ENCODE measurements at places on chromosomes 2 and 18.
A peak's percentile ranks its signal among the peaks of the same experiment; 100 is the strongest.

GRCh38 chr2:55992455-55992854 is 68.9 kb upstream of the EFEMP1 start:
- peak; percentile 51 for DNase-seq

- no peak for DNase-seq
Measured at GRCh38 chr2:27799646-27800010, 28.1 kb downstream of the MRPL33 start.

GRCh38 chr18:34911661-34912384 is 129.4 kb upstream of the MAPRE2 start:
- no peak for DNase-seq

GRCh38 chr2:182133195-182133891 is 147.7 kb downstream of the PPP1R1C start:
- DNase-seq: no peak

DNA sequence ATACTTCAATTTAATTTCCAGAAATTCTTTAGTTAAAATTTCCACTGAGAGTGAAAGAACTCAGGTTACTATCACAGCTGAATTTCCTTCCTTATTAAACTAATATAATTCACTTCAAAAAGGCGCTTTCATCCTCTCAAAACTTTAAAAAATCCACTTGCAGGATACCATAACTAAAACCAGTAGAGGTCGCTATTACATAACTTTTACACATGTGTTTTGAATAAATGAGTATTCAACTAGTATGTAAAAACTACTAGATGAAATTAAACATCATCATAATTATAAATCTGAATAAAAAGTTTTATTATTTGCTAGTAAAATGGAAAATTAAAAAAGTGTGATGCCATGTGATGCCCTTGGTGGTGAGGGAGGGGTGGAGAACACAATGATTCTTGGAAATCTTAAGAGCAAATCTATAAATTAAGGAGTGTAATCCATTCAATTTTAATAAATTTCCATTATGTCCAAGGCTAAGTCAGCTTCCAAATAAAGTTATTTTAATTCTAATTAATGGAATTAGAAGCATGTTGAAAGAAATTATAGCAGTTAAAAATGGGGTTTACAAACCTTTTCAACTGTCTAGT is 61.4 kb downstream of the SOS1 start:
- DNase-seq: peak; percentile 62

DNA sequence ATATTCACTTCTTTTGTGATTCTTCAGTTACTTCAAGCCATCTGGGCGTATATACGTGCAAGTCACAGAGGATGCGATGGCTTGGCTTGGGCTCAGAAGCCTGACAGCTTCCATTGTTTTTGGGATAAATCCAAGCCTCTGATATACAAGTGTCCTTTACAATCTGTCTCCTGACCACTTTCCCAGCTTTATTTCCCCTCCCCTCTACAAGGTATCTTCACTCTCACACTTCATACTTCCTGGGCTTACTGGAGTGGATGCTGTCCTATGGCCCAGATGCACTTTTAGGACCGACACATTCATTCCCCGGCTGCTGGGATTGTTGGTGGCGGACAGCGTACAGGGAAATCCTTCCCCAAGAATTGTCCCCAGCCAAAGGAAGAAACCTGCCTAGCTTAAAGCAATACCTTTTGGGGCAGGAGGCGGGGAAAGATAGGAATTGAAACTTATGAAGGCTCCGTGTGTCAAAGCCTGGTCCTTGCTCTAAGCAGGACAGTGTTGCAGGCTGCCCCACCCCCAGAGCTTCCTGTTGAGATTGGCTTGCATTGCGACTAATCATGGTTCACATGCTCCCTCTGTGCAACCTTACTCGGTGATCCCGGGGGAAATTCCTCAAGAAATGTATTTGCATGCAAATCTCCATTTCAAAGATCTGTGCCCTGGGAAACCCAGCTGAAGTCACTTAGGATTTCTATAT is 802.9 kb upstream of the ID2 start:
- DNase-seq: no peak

- peak; percentile 92 for DNase-seq
Measured at GRCh38 chr2:10122500-10123280, at the start of gene RRM2. Gene RRM2 (plus strand): TSS chr2:10122739. CDS start chr2:10122799, 60 bp downstream.

DNA sequence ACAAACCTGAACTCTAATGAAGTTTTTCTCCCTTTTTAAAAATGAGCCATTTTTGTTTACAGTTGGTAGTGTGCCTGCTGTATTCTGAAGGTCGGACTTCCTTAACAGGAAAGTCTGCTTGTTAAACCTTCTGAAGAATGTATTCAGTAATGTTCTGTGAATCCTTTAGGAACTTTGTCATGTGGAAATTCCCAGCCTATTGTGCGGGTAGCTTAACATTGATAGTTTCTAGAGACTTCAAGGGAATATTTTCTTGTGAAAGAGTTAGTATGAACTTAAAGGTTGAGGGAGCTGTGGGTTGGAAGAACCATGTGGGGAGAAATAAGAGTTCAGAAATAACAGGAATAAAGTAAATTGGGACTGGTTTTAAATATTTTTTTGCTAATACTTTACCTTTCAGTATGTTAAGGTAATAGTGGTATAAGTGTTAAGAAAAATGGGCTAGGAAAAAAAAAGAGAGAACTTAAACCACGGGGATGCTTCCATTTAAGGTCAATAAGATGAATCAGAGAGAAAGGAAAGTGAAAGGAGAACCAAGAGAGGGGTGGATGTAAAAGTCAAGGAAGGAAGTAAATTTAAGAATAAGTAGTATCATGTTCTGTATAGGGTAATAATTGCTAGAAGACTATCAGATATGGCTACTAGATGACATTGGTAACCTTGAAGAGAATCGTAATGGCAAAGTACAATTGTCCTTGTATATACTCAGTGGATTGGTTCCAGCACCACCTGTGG is 90.5 kb downstream of the PMS1 start:
- DNase-seq: no peak

DNA sequence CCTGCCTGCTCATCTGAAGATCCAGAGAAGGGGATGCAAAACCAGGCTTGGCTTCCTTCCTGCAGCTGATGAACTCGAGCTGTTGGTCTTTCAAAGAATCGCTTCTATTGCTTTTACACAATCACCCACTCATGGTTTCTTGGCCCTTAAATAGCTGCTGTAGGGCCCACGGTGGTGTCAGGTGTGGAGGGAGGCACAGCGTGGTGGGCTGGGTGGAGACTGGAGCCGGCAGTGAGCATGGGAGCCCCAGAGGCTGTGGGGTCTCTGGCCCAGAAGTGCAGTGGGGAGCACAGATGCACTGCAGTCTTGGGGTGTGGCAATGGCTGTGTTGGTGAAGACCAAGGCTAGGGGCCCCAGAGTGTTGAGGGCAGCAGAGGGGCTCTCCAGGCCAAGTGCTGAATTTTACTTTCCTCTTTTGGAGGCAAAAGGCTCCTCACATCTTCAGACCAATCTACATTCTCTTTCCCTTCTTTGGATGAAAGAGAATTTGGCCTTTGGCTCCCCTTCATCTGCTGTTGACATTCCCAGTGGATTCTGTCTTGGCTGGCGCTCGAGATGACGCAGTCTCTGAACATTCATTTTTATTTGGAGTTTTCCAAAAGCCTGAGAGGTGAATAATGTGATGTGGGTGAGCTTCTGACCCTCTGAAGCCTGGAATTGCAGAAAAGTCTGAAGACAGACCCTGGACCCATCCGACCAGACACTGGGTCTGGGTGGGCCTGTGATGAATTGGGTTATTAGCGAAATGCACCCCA is 70.1 kb upstream of the ASB18 start:
- DNase-seq: no peak

DNA sequence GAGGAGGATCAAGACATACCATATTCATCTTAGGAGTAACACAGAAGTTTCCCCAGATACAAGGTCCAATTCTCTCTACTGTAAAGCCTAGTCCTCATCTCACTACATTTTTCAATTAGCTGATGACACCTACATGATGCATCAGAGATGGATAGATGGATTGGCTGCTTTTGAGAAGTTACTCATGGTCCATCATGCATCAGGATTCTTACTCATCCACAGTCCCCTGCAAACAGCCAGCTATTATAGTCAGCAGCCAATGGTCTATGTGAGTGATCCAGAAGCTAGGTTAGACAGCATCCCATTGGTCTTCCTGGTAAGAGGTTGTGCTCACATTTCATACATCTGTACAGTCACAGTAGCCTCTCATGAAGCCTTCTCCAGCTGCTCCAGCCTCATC is 154.5 kb upstream of the NRP2 start:
- DNase-seq: no peak

GRCh38 chr2:126645211-126645618 is 10.7 kb upstream of the GYPC start:
- DNase-seq: no peak

- DNase-seq: no peak
Measured at GRCh38 chr2:49032126-49032525, 122.2 kb downstream of the FSHR start.

DNA sequence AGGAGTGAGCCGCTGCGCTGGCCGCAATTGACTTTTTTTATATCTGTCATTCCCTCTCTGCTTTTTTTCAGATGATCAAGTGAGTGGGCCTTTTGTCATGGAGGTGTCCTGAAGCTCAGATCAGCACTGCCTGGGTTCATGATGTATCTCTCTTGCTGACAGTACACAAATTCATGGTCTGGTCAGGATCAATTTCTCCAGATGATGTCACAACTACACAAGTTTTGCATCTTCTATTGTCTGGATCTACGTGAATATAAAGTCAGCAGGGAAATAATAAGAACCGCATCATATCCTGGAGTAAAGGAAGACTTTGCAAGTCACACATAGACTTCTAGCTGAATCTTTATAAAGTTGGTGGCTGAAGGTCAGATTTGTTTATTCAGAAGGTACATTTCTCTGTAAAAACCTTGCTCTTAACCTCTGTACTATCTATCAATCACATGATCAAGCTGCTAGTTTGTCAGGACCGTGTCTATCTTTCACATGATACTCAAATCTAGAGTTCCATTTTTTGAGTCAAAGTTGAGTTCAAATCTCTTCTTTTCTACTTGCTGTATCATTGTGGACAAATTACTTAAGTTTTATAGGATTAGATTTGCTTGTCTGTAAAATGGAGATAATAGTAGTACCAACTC is 13.1 kb upstream of the CD28 start:
- no peak for DNase-seq

DNA sequence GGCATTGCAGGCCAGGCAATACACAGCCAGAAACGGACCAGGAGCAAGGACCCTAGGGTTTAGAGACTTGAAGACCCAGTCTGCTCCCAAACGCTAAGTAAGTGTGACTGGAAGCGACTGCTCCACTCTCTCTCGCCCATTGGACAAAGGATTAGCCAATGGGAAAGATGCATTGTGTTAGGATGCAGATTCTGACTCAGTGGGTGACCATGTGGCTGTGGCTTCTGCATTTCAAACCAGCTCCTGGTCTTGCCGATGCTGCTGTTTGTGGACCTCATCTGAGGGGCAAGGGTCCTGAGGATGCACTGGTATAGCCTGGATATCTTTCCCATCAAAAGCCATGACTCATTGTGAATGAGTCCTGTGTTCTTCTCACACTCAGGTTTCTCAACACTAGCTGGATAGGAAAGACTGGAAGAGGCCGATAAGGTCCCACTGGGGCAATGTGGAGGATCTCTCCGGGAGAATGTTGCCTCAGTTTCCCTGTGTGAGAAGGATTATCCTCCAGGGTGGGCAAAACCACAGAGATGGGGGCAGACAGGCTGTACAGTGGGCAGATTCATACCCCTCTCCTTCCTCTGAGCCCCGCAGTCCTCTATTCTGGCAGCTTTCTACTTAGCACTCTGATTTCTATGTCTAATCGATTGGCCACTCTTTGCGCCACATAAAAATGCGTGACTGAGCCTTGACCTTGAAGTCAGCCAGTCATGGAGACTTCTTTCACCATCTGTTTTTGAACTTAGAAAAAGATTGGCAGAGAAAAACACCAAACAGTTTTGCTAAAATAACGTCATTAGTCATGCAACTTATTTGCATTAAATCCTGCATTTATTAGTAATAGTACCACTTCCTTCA is 257.1 kb downstream of the PRKCE start:
- no peak for DNase-seq

- no peak for DNase-seq
Measured at GRCh38 chr18:45248240-45248903, 366.9 kb upstream of the SLC14A2 start.

GRCh38 chr2:153196378-153197058 is 282.0 kb downstream of the RPRM start:
- no peak for DNase-seq

GRCh38 chr2:229519655-229520430 is 194.5 kb downstream of the DNER start:
- DNase-seq: no peak

GRCh38 chr2:3108105-3108504 is 269.5 kb downstream of the EIPR1 start:
- DNase-seq: no peak

DNA sequence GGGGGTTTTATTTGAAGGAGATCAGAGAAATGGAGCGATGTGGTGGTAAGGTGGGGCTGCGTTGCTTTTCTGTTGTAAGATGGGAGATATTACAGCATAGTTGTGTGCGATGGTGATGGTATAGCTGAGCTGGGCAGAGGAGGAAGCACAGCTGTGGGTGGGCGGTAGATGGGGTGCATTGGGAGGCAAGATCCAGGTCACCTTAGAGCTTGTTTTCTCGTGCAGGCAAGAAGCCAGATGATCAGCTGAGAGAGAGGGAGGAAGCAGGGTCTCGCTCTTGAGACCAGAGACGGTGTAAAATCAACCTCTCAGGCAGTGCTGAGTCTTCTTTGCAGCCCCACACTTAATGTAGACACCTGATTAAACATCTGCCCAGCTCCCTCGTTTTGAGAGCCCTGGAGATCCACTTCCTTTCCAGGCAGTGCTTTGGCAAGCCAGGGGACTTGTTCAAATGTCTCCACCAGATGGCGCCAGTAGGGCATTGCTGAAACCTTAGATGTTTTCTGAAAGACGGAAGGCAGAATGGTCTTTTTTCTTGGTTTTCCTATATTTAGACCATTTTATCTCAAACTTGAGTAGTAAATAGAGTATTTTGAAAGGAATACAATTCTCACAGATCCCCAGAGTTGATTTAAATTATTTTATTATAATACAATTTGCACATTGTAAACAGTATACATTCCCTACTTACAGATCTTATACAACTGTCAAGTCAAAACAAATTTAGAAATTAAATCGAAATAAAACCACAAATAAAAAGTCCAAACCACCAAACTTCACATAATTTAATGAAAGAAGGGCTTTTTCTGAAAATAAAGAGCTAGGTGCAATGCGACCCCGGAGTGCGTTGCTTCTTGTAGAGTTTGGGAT is 21.1 kb upstream of the LYPD6B start:
- DNase-seq: peak; percentile 74

DNA sequence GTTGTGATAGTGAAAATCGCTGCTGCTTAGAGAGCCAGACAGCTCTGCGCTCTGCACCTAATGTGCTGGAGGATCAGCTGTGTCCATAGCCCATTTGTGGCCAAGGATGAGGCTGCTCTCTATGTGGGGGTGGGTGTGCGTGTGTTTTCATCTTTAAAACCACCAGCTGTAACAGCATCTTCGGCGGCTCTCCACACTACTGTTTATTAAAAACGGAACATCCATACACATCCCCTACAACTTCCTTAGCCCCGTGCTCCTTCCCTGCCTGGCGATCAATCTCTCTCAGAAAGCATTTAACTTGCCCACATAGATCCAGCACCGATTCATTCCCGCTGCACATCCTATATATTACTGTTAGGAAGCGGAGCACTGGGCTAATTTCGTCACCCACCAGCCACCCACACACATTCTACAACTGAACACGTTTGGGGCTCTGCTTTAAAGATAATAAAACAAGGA is 1.6 kb downstream of the CELF4 start:
- no peak for DNase-seq
